ENCODE measurements at places on chromosomes 4 and X. TPM values are rescaled to one million over a fixed set of nuclear protein-coding genes. Genes with fewer than 3 reads are reported as not detected.

The FGD1 gene
- 0.19 TPM for total RNA-seq

The FABP2 gene
- 0.38 TPM for total RNA-seq

The SGMS2 gene
- not detected for total RNA-seq

The AKAP14 gene
- not detected for total RNA-seq

The MEPE gene
- total RNA-seq, result not detected

The MAGEC1 gene
- not detected for total RNA-seq

All from activated naive CD4-positive, alpha-beta T cell treated with anti-CD3 and anti-CD28 coated beads, Interleukin-2, amount 10 ng/mL, durations not matched to agents 5 hours and 36 hours (primary cell).